ENCODE measurements at places on chromosomes 1 and 21.
A peak's percentile ranks its signal among the peaks of the same experiment; 100 is the strongest.

- DNase-seq: no peak
These were observed 303.6 kb upstream of the FAM78B start for GRCh38 chr1:166470441-166470840.

GRCh38 chr1:30449003-30449402, 274.4 kb downstream of the MATN1 start:
- DNase-seq: no peak

DNA sequence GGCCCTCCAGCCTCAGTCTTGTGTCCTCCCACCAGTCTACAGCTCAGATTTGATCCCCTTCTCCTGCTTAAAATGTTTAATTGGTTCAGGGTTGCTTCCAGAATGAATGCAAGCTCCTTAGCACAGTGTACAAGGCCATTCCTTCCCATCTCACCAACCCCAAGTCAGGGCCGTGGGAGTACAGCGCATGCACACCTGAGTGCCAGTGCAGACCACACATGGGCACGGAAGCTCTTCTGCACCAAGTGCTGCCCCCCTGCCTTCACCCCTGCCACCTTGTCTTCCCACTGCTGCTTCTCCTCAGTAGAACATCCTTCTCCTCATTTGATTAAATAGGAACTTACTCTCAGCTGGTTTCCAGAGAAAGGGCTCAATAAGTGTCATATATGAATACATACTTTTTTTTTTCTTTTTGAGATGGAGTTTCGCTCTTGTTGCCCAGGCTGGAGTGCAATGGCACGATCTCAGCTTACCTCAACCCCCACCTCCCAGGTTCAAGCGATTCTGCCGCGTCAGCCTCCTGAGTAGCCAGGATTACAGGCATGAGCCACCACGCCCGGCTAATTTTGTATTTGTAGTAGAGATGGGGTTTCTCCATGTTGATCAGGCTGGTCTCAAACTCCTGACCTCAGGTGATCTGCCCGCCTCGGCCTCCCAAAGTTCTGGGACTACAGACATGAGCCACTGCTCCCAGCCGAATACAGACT, 9.3 kb downstream of the PMF1 start:
- no peak for DNase-seq

- peak; percentile 51 for DNase-seq
These were observed 26.0 kb downstream of the S1PR1 start for GRCh38 chr1:101262630-101263348.

DNA sequence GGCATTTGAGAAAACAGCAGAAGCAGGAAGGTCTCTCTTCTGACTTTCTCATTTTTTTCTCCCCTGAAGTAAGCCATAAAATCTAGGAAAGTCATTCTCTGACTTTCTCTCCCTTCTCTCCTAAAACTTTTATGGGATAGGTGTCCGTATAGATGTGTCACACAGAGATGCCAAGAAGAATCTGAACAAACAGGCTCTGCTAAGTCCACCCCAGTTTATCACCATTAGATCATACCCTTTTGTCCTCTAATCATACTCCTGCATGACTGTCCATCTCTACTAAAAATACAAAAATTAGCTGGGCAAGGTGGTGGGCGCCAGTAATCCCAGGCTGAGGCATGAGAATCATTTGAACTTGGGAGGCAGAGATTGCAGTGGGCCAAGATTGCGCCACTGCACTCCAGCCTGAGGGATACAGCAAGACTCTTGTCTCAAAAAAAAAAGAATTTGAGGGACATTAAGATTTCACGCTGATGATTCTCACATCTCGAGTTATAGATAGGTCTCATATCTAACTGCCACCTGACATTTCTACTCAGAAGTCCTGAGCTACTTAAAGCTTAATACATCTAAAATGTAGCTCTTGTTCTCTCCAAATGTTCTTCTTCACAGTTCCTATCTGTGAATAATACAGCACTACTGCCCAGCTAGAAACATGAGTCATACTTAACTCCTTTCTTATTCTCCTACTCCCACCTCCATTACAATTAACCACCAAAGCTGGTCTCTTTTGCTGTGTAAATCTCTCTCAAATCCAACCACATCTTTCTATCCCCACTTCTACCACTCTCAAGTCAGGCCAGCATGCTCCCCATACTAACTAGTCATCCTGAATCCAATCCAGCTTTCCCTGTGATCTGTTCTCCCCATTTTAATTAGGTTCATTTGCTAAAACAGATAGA, 47.7 kb downstream of the ZNF644 start:
- DNase-seq: peak; percentile 9

GRCh38 chr21:36959020-36959835, 7.2 kb downstream of the HLCS start:
- DNase-seq: no peak

GRCh38 chr1:56189454-56189853, 389.9 kb downstream of the PLPP3 start:
- DNase-seq: no peak

DNA sequence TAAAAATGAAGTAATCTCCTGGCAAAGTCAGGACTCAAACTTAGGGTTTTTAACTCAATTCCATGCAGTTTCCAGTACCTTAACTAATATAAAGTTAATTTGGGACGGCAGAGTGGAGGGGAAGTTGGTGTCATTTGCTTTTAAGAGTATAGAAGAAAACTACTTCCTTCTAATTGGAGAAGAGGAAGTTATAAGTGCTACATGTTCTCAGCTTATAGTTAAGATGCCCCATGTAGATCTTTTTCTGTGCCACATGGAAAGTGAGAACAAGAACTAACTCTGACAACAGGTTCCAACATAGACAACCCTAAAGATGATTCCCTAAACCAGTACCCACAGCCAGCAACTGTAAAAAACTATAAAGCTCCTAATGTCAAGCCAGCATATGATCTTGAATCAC, 11.5 kb downstream of the RRAGC start:
- DNase-seq: no peak

GRCh38 chr1:234504969-234505768, 26.2 kb upstream of the TARBP1 start:
- no peak for DNase-seq

GRCh38 chr1:40161125-40161887, at the start of gene RLF:
Gene RLF, plus strand, starts transcription at chr1:40161387. Its CDS starts 13 bp downstream, at chr1:40161400.
- DNase-seq: peak; percentile 94

Measured in hematopoietic multipotent progenitor cell treated with erythropoietin and hydrocortisone succinate and interleukin-3 and kit ligand, for 8 days (in vitro differentiated cells).